ENCODE measurements at places on chromosomes 7 and 10.
A peak's percentile ranks its signal among the peaks of the same experiment; 100 is the strongest.

GRCh38 chr7:33901847-33902246 is 3.5 kb upstream of the BMPER start:
- DNase-seq: no peak

- DNase-seq: peak; percentile 39
These were observed at the start of gene PTPRN2 for GRCh38 chr7:158587162-158588084. PTPRN2 (minus strand) TSS chr7:158587823.

DNA sequence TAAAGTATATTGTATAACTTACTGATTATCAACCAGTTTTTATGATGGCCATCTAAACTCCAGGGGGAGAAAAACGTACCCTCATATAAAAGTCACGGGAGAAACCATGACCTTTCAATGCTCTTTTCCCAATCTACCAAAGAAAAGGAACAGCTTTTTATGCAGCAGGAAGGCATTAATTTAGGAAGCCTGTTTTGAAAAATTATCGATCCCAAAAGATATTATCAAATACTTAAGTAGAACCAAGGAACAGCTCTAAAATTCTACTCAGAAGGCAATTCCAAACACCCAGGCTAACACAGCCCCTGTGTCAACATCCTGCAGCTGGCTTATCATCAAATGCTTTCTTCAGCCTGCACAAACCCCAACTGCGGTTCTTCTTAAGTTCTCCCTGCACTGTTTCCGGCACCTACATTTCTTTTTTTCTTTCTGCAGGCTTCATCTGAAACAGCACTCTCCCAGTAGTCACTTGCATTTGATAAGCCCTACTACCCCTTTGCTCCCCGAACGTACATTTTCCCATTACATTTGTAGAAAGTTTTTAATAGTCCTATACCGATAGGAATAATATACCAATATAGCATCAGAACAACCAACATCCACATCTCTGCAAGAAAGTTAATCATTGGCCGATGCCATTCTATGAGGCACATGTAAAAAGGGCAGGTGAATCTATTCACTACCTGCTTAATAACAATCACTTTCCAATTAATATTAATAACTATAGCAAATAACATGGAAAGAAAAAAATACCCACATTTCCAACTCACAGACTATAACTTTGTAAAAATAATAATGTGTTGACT is 47.9 kb downstream of the PIP4K2A start:
- DNase-seq: no peak

- no peak for DNase-seq
These were observed 24.4 kb upstream of the C10orf67 start for GRCh38 chr10:23368816-23369640.

- DNase-seq: peak; percentile 18
These were observed 52.2 kb upstream of the MKI67 start for GRCh38 chr10:128178302-128178958.

GRCh38 chr10:33406596-33406995 is 72.1 kb upstream of the NRP1 start:
- no peak for DNase-seq

GRCh38 chr7:98209166-98209920 is 1.9 kb upstream of the BHLHA15 start:
- DNase-seq: no peak

- peak; percentile 69 for DNase-seq
These were observed 23.1 kb downstream of the ADAMTS14 start for GRCh38 chr10:70695241-70696030.

DNA sequence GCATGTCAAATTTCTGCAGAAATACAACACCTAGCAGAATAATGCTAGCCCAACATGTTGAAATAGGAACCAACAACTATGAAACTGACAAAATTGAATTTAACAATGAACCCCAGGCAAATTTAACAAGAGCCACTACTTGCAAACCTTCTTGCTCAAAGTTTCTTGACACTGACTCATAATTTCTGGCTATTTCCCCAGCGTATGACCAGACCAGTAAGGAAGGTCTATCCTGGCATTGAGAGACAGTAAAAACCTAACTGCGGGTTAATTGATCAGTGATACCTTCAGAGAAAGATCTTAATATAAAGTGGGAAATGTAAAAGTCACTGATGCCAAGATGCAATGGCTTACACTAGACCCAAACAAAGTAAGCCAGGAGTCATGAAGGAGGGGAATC is 510.1 kb downstream of the ARL4A start:
- no peak for DNase-seq

GRCh38 chr10:72174297-72174662 is 41.5 kb upstream of the ANAPC16 start:
- no peak for DNase-seq

GRCh38 chr10:83724471-83725241 is 414.7 kb upstream of the GHITM start:
- no peak for DNase-seq

GRCh38 chr10:3220853-3221252 is 48.3 kb upstream of the PITRM1 start:
- no peak for DNase-seq

- no peak for DNase-seq
These were observed 34.3 kb upstream of the HERPUD2 start for GRCh38 chr7:35729061-35729783.

Measured in SW480 (cell line).